Caco-2 (cell line): ENCODE measurements at places on chromosomes 7 and 10. TPM values are rescaled to one million over a fixed set of nuclear protein-coding genes. Genes with fewer than 3 reads are reported as not detected.

DNA sequence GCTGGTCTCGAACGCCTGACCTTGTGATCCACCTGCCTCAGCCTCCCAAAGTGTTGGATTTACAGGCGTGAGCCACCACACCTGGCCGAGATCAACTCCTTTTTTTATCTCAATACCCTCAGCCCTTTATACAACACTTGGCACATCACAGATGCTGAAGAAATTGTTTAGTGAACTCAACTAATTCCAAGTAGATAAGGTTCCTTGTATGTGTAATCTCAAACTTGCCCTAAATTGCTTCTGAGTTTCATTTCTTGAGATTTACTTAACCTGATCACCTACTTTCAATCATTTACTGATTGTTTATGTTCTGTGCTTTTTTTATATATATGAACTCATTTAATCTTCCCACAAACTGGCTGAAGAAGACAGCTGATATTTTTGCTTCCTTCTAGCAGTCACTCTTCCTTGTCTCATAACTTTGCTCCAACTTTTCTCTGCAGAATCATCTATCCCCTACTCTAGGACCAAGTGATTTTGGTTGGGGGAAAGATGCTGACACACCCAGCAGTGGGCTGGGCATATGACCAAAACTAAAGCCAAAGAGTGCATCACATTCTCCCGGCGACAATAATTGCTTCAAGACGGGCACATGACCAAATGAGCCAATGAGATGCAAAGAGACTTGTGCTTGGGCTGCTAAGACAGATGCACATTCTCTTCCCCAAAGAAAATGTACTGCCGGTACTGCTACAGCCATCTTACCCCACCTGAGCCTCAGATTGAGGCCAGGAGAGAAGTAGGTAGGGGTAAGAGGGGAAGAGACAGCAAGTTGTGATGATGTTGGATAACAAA is 40.3 kb upstream of the ARID5B start:
- no peaks in the 10 kb centered on the region for H3K27me3 ChIP-seq
- H3K4me1 ChIP-seq: no peaks in the 10 kb centered on the region
- no peak for DNase-seq
- H3K27ac ChIP-seq: no peak overlapping the region

DNA sequence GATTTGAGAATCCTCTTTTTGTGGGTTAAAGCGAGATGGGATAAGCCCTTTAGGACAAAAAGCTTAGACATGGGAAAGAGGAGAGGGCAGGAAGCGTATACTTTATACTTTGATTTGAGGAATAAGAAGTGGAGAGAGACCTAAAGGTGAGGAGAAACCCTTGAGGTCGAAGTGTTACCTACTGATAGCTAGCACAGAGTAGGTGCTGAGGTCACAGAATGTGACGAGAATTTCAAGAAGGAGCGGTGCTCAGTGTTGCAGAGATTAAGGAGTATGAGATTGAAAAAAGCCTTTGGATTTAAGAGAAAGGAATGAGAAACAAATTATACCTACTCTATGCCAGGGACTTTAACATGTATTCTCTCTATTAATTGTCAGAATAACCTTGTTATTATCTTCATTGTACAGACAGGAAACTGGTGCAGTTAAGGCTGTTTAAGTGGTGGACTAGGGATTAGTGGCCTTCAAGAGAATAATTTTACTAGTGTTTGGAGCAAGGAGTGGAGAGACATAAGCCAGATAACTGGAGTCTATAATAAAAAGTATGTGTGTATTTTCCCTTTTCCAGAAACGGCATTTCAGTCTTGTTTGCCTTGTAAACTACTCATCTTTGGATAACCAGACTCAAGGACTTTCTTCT is 8.8 kb downstream of the CAPZA2 start:
- H3K4me3 ChIP-seq: no peak overlapping the region
- DNase-seq: no peak
- H3K27ac ChIP-seq: no peak overlapping the region
- no peaks in the 10 kb centered on the region; the same call in 1 of the 2 replicates for H3K36me3 ChIP-seq
- no peaks in the 10 kb centered on the region for H3K27me3 ChIP-seq
- H3K4me1 ChIP-seq: peaks cover 15% of the 10 kb centered on the region

GRCh38 chr10:95266674-95267095 is 24.1 kb downstream of the PDLIM1 start:
- no peaks in the 10 kb centered on the region for H3K27me3 ChIP-seq
- H3K4me3 ChIP-seq: no peak overlapping the region
- H3K27ac ChIP-seq: peak overlapping the region; percentile 98
- H3K36me3 ChIP-seq: peaks cover 7% of the 10 kb centered on the region

DNA sequence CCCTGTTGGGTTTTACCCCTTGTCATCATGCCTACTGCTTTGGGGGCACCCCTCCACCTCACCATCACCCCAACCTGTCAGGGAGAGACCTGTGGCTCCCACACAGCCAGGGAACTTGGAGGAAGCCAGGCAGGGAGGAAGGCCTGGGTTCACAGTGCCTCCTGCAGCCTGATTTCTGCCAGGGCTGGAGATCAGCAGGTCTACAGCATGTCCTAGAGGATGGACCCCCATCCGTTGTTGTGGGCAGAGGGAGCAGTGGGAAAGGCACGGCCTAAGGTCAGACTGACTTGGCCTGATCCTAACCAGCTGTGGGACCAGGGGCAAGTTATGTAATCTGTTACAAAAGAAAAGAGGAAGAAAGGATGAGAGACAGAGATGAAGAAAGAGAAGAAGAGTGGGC is 28.2 kb downstream of the ZCCHC24 start:
- no peaks in the 10 kb centered on the region for H3K27me3 ChIP-seq
- no peaks in the 10 kb centered on the region for H3K4me1 ChIP-seq
- H3K27ac ChIP-seq: no peak overlapping the region
- DNase-seq: no peak

DNA sequence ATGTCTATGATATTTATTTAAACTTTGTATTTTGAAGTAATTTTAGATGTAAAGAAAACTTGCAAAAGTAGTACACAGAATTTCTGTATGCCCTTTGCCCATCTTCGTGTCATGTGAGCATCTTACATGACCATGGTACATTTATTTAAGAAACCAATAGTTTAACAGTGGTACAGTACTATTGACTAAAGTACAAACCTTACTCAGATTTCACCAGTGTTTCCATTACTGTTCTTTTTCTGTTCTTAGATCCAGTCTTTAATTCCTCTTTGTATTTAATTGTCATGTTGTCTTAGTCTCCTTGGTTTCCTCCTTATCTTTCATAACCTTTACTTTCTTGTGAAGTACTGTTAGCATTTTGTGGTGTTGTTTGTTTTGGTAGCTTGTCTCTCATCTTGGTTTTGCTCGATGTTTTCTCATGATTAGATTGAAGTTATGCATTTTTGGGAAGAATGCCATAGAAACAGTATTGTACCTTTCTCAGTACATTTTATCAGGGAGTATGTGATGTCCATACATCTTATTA is 24.1 kb downstream of the TAX1BP1 start:
- H3K27me3 ChIP-seq: no peaks in the 10 kb centered on the region
- peak overlapping the region; percentile 0 for H3K27ac ChIP-seq
- H3K36me3 ChIP-seq: no peaks in the 10 kb centered on the region
- no peak for DNase-seq
- peaks cover 8% of the 10 kb centered on the region; the same call in 1 of the 2 replicates for H3K4me1 ChIP-seq
- no peak overlapping the region for H3K4me3 ChIP-seq

The STEAP1 gene
- total RNA-seq: 30.2 and 33.6 TPM in 2 replicates

The BICC1 gene
- total RNA-seq: 118 and 122 TPM in 2 replicates

The FGFBP3 gene
- 3.3 and 3.6 TPM in 2 replicates for total RNA-seq

The IL6 gene
- total RNA-seq: not detected in 2 replicates

The SH2B2 gene
- total RNA-seq: 8.1 and 10.6 TPM in 2 replicates
